Right renal cortex interstitium (tissue), 3 donors: ENCODE measurements at places on chromosomes 13 and 19. TPM values are rescaled to one million over a fixed set of nuclear protein-coding genes. Genes with fewer than 3 reads are reported as not detected.

Gene ZNF763
- polyA plus RNA-seq, result 7.2 TPM

Gene KLK2
- polyA plus RNA-seq, result 0.22 TPM

Gene DLL3
- 0.55 TPM for polyA plus RNA-seq

Gene MAST1
- polyA plus RNA-seq, result 0.99 TPM

Gene SLC10A2
- 0.72 TPM for polyA plus RNA-seq
